HFFc6 (cell line): ENCODE measurements at places on chromosomes 1 and 21. TPM values are rescaled to one million over a fixed set of nuclear protein-coding genes. Genes with fewer than 3 reads are reported as not detected.

- DNase-seq, result peak; percentile 82
These were observed 167.2 kb upstream of the HMCN1 start for GRCh38 chr1:185566995-185567394.

Gene LCE1B
- total RNA-seq, result not detected in 3 replicates

- DNase-seq, result no peak
These were observed 13.2 kb downstream of the KRTAP26-1 start for GRCh38 chr21:30306884-30307283.

Gene ASTN1
- not detected in 3 replicates for total RNA-seq

- DNase-seq, result no peak
These were observed 1.8 kb upstream of the MTFR1L start for GRCh38 chr1:25817840-25818501.

DNA sequence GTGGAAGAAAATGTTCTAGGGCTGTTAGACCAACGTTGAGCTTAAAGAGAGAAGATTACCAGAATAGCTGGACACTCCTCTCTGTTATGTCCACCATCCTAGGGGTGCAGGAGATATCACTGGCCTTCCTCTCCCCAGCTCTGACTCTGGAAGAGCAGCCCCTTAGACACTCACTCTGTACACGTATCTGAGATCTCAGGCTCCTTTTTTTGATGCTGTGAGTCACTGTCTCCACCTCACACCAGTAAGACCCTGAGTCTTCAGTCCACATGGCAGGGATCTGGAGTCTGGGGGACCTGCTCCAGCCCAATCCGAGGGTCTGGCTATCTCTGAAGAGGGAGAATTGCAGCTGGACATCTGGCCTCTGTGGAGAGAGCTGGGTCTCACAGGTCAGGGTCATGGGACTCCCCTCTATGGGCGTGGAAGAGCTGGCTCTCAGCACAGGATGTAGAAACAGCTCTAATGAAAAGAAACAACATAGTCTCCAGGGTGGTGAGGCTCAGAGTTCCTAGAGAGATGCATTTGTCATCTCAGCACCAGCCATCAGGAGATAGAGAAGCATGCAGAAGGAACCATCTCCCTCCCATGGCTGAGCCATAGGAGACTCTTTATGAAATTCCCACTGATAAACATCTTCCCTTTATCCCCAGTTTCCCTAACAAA is 3.5 kb downstream of the FCRL3 start:
- no peak for DNase-seq

DNA sequence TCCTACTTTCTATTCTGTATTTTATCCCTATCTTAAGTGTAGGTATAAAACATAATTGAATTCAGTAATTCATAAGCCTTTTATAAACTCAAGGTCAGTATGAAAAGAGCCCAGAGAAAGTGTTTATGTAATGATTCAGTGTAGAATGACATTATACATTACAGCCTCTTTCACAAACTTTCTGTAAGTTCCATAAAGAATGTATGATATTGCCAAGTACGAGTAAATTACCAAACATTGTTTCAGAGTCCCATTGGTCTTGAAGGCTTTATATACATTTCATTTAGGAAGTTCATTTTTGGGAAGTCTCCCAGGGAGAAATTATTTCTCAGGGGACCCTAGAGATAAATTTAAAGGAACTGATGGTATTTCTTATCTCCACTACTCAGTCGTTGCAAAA is 37.8 kb upstream of the VAMP3 start:
- no peak for DNase-seq

GRCh38 chr1:82759035-82759434 is 958.3 kb downstream of the ADGRL2 start:
- DNase-seq, result no peak

Gene C1orf174
- 19.2 to 22.5 TPM (median 22.4 TPM) in 3 replicates for total RNA-seq

- no peak for DNase-seq
These were observed 61.5 kb downstream of the PSMG1 start for GRCh38 chr21:39121600-39122355.

GRCh38 chr1:230878591-230878990 is 10.3 kb upstream of the C1orf198 start:
- peak; percentile 75 for DNase-seq

Gene PLEKHM2
- total RNA-seq, result 62.8 to 72.2 TPM (median 67.2 TPM) in 3 replicates

GRCh38 chr1:226577401-226578180 is 29.0 kb downstream of the STUM start:
- no peak for DNase-seq

DNA sequence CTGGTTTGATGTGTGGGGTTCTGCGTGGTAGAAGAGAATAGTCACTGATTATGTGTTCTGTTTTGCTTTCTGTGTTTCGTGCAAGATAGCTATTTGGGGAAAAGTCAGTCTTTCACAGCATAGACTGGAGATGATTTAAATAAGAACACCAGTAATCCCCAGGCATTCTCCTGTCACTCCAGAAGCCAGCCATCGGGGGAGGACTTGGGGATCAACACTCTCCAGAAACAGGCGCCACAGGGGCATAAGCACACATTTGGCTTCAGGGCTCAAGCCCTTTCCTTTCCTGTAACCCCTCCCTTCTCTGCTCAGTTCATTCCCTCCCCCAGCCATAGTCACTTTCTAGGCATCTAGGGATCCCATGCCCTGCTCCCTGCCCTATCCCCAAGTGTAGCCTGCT is 97.3 kb upstream of the BEND5 start:
- DNase-seq, result no peak

Gene HCRTR1
- not detected in 3 replicates for total RNA-seq

- DNase-seq, result no peak
These were observed 93.0 kb downstream of the MTR start for GRCh38 chr1:236888126-236888525.

GRCh38 chr1:59504276-59504675 is 207.4 kb downstream of the FGGY start:
- no peak for DNase-seq

- peak; percentile 55 for DNase-seq
These were observed 84.9 kb downstream of the VWA5B1 start for GRCh38 chr1:20375563-20375962.

DNA sequence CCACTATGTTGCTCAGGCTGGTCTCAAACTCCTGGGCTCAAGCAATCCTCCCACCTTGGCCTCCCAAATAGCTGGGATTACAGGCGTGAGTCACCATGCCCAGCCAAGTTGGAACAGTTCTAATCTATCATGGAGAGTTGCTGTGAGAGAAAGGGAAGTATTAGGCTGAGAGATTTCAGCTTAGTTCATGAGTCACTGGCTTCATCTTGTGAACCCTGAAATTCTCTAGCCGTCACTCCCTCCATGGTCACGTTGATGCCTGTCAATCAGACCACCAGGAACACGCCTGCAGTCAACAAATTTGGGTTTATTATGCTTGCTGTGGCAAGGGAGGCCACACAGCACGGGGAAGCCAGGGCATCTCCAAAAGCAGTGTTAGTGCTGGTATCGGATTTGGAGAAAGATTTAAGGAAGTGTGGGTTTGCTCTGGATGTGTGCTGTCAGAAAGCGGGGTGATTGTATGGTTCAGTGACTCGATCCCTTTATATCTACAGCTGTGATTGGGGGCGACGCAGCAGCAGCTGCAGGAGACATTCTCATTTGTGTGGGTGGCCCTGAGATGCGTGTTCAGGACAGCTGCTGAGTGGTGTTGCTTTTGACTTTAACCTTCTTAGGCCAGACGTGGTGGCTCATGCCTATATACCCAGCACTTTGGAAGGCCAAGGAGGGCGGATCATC is 18.7 kb downstream of the UQCRHL start:
- DNase-seq, result peak; percentile 73

GRCh38 chr1:160541622-160542302 is 18.7 kb upstream of the SLAMF6 start:
- DNase-seq, result no peak

- no peak for DNase-seq
These were observed 52.9 kb downstream of the L1TD1 start for GRCh38 chr1:62247391-62248168.

GRCh38 chr1:212698467-212699103 is 1.1 kb downstream of the BATF3 start:
- no peak for DNase-seq

- no peak for DNase-seq
These were observed 28.6 kb upstream of the ZFP69B start for GRCh38 chr1:40421431-40422384.
